Adrenal gland (tissue), 19 donors: ENCODE measurements at places on chromosomes 13 and 19. TPM values are rescaled to one million over a fixed set of nuclear protein-coding genes. Genes with fewer than 3 reads are reported as not detected.

The FCHO1 gene
- 2.0 TPM for polyA plus RNA-seq

DNA sequence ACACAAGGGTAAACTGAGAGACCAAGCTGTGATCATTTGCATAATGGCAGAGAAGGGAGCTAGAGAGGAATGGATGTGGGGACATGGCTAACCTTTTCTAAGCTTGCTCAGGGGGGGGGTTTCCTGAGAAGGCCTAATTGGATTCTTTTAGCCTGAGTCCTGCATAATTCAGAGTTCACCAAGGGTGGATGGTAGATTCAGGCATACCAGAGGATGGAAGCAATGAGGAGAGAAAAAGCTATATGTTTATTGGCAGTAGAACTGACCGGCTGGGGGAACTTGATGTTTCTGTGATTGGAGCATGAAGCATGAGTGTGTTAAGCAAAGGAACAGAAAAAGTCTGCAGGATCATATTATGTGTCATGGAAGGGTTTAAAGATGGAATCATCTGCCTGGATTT lies 65.9 kb upstream of the KLF12 start:
- DNase-seq = no peak

GRCh38 chr13:29454931-29455481 lies 140.5 kb downstream of the SLC7A1 start:
- DNase-seq = no peak

The ZNF154 gene
- 11.7 TPM for polyA plus RNA-seq

The ZNF136 gene
- 5.9 TPM for polyA plus RNA-seq

GRCh38 chr13:41970022-41970421 lies 9.1 kb upstream of the VWA8 start:
- DNase-seq = no peak

DNA sequence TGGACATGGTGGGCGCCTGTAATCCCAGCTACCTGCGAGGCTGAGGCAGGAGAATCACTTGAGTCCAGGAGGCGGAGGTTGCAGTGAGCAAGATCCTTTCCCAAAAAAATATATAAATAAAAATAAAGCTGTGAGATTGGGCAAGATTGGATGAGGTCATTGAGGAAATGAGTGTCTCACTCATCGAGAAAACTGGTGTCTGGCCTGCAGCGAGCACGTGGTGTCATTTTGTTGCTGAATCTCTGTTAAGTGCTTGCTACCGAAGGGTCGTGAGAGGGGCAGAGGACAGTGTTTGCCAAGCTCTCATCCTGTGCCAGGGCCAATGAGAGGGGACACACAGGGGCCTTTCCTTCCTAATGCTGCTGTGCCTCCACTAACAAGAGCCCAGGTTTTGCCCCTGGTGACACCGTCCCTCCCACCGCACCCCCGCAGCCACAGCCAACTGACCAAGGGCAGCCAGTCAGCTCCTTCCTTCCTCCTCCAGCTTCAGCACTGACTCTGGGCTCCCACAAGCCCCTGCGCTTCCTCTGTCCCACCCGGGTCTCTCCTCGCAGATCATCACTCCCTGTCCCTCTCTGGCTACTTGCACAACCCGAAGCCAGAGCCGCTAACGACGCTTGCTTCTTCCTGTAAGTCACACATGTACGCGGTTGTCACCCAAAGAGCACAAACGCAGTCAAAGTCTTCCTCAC lies 3.2 kb downstream of the POLD1 start:
- peak; percentile 26 for DNase-seq

DNA sequence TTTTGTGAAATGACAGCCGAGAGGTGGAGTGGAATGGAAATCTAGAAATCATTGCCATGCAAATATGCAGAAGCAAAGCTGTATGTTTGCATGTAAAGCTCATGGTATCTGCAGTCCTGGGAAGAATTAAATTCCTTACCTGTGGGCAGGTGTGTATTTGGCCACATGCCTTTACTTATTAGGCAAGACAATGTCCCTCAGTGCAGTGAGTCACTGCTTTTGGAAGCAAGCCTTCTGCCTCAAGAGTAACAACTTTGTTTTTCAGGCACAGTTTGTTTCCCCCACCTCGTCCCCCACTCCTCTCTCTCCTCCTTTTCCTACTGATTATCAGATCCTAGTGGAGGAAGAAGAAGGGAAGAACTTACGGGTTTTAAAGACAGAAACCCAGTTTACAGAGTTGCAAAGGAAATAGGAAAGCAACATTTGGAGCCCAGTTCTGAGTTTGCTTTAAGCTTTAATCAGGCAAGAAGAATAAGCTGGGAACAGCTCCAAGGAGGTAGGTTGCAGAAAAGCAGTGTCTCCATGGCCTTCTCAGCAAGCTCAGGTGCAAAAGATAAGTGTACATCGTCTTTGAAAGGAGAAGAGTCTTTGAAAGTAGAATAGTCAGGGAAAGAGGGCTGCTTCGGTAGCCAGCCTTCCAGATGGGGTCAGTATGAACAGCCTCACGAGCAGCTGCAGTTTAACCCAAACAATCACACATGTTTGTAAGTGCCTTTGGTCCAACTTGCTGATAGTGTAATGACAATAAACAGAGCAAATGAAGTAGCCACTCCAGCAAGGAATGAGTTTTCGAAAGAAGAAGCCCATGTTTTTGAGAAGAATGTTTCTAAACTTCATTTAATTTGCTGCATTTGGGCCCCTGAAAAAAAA lies 190.1 kb downstream of the KLF5 start:
- DNase-seq = no peak

DNA sequence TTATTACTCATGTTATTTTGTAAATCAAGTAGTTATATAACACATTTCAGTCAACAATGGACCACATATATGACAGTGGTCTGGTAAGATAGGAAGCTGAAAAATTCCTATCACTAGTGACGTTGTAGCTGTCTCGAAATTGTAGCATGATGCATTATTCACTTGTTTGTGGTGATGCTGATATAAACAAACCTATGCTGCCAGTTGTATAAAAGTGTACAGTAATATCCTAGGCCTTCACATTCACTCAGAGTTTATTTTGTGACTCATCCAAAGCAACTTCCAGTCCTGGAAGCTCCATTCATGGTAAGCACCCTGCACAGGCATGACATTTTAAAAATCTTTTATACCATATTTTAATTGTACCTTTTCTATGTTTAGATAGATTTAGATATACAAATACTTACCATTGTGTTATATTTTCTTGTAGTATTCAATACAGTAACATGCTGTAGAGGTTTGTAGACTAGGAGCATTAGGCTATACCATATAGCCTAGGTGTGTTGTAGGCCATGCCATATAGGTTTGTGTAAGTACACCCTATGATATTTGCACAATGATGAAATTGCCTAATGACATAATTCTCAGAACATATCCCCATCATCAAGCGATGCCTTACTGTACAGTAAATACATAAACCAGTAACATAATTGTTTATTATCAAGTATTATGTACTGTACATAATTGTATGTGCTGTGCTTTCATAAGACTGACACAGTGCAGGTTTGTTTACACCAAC lies 49.3 kb downstream of the IFT88 start:
- DNase-seq = no peak

DNA sequence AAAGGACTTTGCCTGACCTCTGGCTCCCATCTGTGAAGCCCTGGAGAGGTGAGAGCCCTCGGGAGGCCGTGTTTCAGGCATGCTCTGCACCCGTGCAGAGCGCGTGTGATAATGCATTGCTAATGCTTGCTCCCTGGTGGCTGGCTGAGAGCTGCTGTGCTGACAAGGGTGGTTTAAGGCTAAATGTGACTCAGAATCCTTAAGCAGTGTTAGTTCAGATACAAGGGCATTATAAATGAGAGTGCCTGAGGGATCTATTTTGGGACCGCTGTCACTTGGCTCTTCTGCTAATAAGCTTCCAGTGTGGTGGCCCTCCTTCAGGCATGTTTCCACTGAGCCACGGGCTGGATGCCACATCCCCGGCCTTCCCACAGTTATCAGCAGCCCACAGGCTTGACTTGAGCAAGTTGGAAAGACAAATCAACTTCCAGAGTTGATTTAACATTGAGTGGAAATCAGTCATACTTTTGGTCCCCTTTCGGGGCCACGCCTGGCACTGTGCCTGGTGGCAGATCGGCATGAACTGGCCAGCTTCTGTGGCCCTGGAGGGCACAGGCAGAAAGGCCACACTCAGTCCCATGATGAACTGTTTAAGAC lies 17.0 kb downstream of the ALOX5AP start:
- DNase-seq = peak; percentile 82

The SLC25A30 gene
- polyA plus RNA-seq = 7.2 TPM

DNA sequence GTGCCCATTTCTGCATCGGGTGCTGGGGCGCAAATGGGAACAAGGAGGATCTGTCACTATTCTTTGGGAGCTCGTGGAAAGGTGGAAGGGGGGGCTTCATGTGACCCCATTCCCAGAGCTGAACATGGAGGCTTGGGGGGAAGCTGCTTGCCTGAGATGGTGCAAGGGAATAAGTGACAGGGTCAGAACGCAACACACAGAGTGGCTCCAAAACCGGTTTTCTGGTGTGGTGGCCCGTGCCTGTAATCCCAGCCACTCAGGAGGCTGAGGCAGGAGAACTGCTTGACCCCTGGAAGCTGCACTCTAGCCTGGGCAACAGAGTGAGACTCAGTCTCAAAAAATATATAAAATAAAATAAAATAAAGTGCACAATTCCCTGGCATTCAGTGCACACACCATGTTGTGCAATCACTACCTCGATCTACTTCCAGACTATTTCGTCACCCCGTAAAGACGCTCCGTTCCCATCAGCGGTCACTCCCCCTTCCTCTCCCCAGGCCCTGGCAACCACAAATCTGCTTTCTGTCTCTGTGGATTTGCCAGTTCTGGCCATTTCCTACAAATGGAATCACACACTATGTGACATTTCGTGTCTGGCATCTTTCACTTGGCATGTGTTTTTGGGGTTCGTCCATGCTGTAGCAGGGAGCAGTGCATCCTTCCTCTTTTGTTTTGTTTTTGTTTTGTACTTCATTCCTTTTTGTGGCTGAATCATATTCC lies 18.2 kb upstream of the COMP start:
- DNase-seq = peak; percentile 81

GRCh38 chr13:40789275-40790153 lies at the start of gene SLC25A15:
SLC25A15 (plus strand) TSS chr13:40789611; CDS start chr13:40793227, 3,616 bp downstream.
- DNase-seq = peak; percentile 81

The CEACAM7 gene
- polyA plus RNA-seq = 0.07 TPM

GRCh38 chr19:7751157-7751783 lies 3.9 kb upstream of the CD209 start:
- DNase-seq = no peak

- no peak for DNase-seq
Observed at GRCh38 chr13:98979012-98979660, 1.3 kb upstream of the DOCK9 start.

- DNase-seq = no peak
Observed at GRCh38 chr13:36094478-36094877, 36.7 kb downstream of the DCLK1 start.

- DNase-seq = peak; percentile 89
Observed at GRCh38 chr19:45439569-45440258, 16.0 kb upstream of the ERCC1 start.

DNA sequence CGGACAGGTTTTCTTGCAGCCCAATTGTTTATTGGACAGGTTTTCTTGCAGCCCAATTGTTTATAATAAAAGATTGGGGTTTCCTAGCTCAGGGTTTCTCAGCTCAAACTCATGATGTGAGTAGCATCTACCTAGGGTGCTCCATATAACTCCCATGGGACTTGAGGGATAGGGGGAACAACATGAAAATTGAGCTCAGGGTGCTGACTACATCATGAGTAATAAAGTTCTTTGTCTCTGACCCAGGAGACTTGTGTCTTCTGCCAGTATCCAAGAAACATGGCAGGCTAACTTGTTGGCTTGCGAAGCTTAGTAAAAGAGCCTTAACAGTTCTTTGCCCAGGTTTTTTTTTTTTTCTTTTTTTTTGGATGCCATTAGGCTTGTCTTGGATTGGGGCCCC lies 59.2 kb upstream of the MYCBP2 start:
- DNase-seq = no peak

GRCh38 chr13:75789451-75790197 lies 153.5 kb downstream of the LMO7 start:
- no peak for DNase-seq

DNA sequence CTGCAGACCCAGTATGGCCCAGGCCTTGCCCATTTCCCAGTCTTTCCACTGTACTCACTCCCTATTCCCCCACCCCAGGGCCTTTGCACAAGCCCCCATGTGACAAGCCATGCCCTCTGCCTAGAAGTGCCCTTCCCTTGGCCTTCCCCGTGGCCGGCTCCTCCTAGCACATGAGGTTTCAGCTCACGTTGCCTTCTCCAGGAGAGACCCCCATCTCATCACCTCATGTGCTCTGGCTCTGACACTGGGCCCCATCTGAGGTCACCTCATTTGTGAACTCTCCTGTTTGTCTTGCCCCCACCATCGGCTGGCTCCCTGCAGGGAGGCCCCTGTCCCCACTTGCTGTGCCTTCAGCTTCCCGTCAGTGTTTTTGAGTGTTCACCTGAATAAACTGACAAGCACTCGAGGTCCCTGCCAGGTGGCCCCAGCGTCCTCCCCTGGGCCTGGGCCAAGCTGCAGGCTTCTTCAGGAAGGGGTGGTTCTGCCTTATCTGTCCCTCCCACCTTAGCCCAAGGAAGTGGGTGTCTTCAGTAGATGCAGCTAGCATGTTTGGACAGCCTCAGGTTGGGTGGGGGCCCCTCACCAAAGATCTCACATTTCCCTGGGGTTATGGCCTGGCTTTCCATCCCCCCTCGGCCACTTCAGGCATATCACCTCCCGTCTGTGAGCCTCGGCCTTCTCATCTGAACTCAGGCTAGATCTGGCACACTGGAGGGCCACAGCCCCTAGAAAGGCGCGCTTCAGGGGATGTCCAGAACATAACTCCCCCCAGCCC lies 3.8 kb upstream of the SLC25A42 start:
- no peak for DNase-seq

- no peak for DNase-seq
Observed at GRCh38 chr19:33192010-33192409, 2.1 kb upstream of the LRP3 start.

DNA sequence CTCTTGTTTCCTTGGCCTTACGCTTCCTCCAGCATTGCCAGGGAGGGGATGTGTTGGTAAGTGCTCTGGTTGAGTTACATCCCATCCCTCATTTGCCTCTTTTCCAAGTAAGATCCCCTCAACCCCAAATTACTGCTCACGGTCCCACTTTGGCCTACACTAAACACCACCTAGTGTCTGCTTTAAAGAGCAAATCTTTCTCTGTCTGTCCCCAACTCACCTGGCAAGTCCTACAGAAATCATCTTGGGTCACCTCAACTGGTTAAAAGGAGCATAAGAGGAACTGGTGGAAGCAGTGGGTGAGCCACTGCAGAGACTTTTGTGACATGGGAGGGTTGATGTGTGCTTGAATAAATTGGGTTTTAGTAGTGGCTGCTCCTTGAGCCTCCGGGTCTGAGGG lies 55.2 kb upstream of the SERPINE3 start:
- DNase-seq = no peak

DNA sequence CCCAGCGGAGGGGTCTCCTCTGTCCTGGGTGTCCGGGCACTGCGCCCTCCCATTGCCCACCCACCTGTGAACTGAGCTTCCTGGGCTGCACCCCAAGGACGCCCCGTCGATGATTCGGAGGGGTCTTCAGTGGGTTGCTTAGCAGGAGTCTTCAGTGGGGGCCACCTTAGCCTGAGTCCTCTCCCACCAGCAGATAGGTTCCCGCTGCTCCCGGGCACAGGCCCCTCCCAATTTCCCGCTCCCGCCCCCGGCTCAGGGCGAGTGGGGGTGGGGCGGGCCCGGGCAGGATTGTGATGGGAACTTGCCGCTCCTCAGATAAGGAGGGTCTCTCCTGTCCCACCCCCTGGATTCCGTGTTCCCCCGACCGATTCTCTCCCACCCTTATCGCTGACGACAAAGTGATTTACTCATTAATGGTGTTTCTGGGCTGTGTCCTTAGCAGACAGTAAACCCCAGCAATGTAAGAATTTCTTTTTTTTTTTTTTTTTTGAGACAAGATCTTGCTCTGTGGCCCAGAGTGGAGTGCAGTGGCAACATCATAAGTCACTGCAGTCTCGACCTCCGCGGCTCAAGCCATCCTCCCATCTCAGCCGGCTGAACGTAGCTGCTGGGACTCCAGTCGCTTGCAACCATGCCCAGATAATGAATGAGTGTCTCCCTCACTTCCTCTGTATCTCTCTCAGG lies 655 bp upstream of the S1PR5 start:
- no peak for DNase-seq
